Stimulated activated naive CD4-positive, alpha-beta T cell (primary cell): ENCODE measurements at places on chromosomes 4 and X.

GRCh38 chr4:121070274-121070673 is 2.1 kb downstream of the NDNF start:
- no peak for DNase-seq

- no peak for DNase-seq
These were observed 23.2 kb upstream of the SOD3 start for GRCh38 chr4:24772061-24772705.

DNA sequence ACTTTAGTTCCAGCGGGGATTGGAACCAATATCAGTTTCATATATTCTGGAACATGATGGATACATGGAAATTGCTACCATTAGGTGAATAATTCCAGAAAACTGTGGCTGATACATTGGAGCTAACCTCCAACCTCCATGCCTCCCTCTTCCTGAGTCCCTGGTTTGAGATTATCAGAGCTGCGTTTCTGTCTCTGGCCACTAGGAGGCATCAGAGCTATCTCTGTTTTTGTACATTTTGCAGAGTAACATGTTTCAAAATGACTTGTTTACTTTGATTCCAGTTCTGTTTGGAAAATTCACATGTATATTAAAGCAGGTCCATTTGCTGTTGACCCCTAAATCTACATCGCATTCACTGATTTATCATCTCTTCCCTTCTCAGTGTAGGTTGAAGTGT is 2.4 kb upstream of the RAB40AL start:
- DNase-seq: peak; percentile 11

DNA sequence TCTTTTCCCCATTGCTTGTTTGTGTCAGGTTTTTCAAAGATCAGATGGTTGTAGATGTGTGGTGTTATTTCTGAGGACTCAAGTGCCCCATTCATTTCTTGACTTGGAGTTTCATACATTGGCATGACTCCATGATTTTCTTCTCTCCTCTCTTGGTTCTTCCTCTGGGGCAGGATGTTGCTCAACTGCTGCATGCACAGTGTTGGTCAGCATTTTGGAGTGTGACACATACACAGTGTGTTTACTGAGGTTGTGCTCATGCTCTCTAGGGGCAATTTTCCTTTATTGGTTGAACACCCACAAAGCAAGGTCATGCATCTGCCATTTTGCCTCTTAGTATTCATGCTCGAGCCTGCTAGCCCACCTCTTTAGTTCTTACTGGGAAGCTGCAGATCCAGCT is 1993.8 kb downstream of the ARAP2 start:
- no peak for DNase-seq

- DNase-seq: no peak
These were observed 792 bp downstream of the ADRA2C start for GRCh38 chr4:3766785-3767569.

DNA sequence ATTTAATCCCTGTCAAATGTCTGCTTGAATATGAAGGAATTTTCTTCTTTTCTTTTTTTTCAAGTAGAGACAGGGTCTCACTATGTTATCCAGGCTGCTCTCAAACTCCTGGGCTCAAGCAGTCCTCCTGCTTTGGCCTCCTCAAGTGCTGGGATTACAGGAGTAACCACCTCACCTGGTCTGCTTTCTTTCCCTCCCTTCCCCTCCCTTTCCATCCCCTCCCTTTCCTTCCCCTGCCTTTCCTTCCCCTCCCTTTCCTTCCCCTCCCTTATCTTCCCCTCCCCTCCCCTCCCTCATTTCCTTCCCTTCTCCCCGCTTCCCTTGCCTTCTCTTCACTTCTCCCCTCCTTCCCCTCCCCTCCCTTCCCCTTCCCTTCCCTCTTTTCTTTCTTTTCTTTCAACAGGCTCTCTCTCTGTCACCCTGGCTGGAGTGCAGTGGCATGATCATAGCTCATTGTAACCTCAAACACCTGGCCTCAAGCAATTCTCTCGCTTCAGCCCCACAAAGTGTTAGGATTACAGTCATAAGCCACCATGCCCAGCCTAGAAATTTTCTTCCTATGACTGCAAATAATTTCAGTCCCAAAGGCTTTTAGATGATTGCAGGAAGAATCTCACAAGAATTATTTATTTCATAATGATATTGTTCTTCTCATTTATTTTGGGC is 168.9 kb downstream of the AASDH start:
- no peak for DNase-seq

GRCh38 chrX:136975684-136976470 is 57.9 kb downstream of the GPR101 start:
- DNase-seq: no peak

DNA sequence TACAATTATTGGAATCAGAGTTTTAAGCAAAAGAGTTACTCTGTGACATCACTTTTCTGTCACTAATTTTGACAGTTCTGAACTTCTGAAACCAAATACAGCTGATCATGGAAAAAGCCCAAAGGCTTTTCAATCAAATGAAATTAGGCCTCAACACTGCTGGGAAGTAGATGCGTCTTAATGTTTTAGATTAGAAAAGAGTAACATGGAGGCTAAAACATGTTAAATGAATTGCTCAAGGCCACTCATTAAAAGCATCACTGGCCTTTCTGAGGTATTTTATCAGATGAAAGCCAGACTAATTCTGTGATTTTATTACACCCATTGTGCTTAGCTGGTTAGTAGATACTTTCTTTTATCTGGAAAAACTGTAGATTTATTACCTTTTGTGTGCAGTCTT is 672.6 kb downstream of the CENPC start:
- no peak for DNase-seq

DNA sequence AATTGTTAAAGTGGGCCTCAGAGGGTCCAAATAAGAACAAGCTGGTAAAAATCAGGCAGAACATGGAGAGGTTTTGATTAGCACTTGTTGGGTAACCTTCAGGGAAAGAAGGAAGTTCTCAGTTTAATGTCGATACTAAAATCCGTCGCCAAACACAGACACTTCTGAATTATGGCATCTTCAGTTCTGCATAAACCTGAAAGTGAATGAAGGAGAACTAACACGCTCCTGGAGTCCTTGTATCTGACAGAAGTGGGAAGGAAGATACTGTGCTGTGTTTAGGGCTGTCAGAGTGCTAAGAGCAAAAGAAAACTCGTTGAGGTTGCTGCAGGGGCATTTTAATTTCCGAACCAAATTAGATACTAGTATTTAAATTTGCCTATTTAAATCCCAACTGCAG is 106.2 kb downstream of the TMA16 start:
- no peak for DNase-seq

GRCh38 chr4:124745985-124746801 is 33.7 kb upstream of the ANKRD50 start:
- no peak for DNase-seq

GRCh38 chr4:113467581-113467980 is 294.0 kb downstream of the CAMK2D start:
- DNase-seq: no peak

DNA sequence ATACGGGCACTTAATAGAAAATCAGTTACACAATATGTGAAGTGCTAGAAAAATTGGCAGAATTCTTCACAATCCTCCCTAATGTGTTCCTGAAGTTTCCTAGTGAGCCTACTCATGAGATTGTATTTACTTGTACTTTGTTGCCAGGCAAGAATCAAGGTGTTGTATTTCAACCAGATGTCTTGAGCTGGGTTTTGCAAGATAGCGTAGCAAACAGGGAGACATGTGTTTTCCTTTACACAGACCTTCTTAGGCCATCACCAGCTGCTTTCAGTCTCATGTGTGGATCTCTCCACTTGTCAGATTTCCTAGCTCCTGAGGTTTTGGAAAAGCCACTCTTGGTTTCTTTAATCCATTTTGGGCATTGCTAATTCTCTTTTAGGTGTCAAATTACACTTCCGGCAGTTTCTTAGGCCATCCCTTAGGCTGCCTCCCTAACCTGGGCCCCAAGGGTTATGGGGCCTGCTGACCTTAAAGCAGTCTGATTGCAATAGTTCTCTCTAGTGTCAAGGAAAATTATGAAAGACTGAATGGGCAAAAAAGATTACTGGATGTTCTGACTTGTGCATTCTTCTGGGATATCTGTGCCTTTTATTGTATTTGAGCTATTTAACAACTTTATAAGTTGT is 12.2 kb upstream of the EDA start:
- no peak for DNase-seq

GRCh38 chr4:17577665-17578481 is 875 bp downstream of the LAP3 start:
- DNase-seq: no peak

DNA sequence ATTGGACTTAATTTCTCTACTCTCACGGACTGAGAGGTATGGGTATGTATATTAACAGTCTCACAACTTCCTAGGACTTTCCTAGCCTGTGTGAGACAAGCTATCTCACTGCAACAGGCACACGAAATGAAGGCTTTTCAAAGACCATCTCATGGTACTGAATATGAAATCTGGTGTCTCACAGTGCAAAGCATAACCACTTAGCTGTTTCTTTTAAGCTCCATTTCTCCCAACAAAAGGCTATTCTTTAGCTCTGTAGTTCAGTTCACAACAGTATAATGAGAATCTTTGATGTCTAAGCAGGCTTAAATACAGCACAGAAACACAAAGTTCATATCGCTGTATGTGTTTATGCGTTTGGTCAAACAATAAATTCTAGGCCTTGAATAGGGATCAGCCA is 116.2 kb upstream of the PCDH18 start:
- no peak for DNase-seq

DNA sequence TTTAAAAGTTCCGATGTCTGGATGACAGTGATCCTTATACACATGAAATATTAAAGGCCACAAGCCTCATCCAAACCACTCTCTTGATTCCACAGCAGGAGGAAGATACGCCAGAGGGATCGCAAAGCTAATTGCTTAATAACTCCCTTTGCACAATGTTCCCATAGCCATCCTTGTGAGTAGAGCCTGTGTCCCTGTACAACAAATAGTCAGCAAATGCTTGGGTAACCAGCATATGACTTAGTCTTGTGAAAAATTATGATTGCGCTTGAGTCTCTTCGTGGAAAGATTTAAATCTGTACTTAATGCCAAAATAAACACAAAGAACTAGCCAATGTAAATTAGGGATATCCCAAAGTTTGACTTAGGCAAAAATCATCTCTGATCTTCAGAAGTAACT is 31.5 kb downstream of the SLC9A7 start:
- no peak for DNase-seq

- no peak for DNase-seq
These were observed 104.7 kb upstream of the TTC29 start for GRCh38 chr4:147050356-147050765.

- no peak for DNase-seq
These were observed 39.0 kb downstream of the SH3RF1 start for GRCh38 chr4:169231647-169232262.

- peak; percentile 80 for DNase-seq
These were observed 17.2 kb upstream of the RNF212 start for GRCh38 chr4:1130316-1131186.

DNA sequence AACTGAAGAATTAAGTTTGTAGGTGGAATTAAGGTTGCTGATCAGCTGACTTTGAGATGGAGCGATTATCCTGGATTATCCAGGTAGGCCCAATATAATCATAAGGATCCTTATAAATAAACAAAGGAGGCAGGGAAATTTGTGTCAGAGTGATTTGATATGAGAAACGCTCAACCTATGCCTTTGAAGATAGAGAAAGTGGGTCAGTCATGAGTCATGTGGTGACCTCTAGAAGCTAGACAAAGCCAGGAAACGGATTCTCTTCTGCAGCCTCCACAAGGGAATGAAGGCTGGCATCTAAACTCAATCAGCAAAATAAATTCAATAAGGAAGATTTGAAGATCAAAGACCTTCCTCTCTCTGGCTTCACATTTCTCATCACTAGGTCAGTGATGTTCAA is 41.5 kb upstream of the SMIM10 start:
- no peak for DNase-seq

GRCh38 chr4:52676536-52676935 is 17.4 kb upstream of the USP46 start:
- DNase-seq: no peak

DNA sequence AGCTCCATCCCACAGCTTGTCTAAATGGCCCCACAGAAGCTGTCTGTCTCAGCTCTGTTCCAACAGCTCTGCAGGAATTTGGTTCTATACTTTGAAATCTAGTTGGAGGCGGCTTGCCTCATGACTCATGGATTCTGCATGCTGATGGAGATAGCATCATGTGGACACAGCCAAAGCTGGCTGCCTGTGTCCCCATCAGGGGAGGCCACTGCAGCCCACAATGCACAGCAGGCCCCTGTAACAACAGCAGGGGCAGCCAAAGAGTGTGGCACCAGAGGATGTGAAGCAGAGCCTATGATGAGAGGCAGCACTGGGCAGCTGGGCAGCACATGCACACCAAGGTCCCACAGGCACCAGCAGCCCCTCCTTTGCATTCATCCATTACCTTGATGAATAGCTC is 67.2 kb downstream of the DCAF12L1 start:
- no peak for DNase-seq

DNA sequence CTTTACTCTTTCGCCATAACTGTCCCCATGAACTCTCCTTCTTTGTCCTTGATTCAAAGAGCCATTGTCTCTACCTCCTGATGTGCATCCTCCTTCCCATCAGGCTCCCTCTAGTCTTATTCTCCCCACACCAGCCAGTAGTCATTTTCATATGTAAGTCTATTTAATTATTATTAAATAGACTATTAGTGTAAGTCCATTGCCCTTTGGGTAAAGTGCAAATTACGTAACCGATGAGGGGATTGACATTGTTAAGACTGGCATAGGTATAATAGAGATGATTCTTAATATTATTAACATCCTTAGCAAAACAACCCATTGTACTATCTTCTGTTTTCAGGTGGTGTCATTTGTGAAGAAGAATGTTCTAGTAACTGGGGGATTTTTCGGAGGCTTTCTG is 16.7 kb downstream of the CMC4 start:
- DNase-seq: no peak

DNA sequence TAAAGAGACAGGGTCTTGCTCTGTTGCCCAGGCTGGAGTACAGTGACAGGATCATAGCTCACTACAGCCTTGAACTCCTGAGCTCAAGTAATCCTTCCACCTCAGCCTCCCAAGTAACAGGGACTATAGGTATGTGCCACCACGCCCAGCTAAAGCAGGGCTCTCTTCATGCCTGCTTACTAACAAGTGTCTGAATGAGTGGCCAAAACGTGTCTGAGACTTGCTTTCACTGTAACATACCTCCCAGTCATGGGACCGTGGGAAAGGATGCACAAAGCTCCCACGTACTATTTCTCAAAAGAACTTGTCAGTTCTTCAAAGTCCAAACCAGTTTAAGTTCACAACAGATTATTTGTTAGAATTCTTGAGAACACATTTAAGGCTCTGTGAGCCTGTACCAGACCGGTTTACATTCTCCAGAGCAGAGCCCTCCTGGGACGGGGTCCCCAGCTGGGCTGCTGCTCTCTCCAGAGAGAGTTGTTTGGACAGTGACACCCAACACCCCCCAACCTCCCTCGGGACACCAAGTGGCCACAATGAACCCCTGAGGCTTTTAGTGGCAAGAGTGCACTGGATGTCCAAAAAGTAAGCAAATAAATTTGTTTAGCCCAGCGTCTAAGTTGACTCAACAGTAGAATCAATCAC is 24.1 kb downstream of the SH3KBP1 start:
- no peak for DNase-seq

- DNase-seq: no peak
These were observed 14.7 kb upstream of the GSX2 start for GRCh38 chr4:54085284-54085683.

DNA sequence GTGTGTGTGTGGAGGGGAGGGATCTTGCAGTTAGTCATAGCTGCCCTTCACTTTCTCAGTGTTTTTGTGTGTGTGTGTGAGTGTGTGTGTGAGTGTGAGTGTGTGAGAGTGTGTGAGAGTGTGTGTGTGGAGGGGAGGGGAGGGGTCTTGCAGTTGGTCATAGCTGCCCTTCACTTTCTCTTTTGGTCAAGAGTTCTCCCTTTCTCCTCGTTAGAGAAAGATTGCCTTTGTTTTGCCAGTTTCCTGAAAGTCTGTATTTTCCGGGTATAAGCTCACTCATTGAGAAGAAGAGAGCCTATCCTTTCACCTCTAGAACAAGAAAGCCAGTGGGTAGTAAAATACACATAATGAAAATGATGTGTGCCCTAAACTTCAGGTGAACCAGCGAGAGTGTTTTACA is 75.2 kb upstream of the ENPP6 start:
- DNase-seq: no peak
